ENCODE measurements at places on chromosomes 6 and 20.

- DNase-seq = no peak
These were observed 413.5 kb downstream of the BTBD3 start for GRCh38 chr20:12331236-12331635.

GRCh38 chr20:32536851-32537656 is 48.1 kb downstream of the NOL4L start:
- DNase-seq = no peak

DNA sequence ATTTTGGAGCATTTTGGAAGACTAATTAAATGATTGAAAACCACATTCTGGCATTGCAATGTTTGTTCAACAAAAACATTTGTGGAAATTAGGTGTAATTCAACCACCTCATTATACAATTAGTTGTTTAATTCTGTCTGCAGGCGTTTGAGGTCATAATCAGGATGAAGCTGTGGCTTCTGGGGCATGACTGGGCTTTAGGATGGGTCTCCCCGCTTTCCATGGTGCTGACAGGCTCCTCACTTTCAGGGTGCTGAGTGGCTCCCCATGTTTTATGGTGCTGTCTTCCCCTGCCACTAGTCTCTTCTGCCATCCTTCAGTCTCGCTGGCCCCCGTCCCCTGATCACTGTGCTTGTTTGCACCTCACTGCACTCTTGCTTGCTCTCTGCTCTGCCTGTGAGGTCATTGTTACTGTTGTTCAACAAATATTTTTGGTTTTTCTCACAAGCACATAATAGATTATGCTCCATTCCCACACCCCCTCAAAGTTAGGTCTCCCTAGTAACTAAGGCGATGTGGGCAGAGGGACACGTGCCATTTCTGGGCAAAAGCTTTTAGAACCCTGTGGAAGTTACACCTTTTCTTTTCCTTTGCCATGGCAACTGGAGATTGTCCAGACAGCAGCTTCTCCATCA is 25.4 kb upstream of the ZNF831 start:
- no peak for DNase-seq

- DNase-seq = peak; percentile 53
These were observed 79.4 kb upstream of the SCAF8 start for GRCh38 chr6:154653853-154654252.

DNA sequence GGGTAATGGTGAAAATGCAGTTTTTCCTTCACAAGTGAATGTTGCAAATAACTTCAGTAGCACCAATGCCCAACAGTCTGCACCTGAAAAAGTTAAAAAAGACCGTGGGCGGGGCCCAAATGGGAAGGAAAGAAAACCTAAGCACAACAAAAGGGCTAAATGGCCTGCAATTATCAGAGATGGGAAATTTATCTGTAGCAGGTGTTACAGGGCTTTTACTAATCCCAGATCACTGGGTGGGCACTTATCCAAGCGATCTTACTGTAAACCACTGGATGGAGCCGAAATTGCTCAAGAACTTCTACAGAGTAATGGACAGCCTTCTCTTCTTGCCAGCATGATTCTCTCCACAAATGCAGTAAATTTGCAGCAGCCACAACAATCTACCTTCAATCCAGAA is 64.8 kb upstream of the SMIM8 start:
- DNase-seq = no peak

GRCh38 chr6:28922821-28923317 is 916 bp downstream of the TRIM27 start:
- no peak for DNase-seq

- DNase-seq = no peak
These were observed 130.9 kb upstream of the PTPN1 start for GRCh38 chr20:50379049-50379990.

DNA sequence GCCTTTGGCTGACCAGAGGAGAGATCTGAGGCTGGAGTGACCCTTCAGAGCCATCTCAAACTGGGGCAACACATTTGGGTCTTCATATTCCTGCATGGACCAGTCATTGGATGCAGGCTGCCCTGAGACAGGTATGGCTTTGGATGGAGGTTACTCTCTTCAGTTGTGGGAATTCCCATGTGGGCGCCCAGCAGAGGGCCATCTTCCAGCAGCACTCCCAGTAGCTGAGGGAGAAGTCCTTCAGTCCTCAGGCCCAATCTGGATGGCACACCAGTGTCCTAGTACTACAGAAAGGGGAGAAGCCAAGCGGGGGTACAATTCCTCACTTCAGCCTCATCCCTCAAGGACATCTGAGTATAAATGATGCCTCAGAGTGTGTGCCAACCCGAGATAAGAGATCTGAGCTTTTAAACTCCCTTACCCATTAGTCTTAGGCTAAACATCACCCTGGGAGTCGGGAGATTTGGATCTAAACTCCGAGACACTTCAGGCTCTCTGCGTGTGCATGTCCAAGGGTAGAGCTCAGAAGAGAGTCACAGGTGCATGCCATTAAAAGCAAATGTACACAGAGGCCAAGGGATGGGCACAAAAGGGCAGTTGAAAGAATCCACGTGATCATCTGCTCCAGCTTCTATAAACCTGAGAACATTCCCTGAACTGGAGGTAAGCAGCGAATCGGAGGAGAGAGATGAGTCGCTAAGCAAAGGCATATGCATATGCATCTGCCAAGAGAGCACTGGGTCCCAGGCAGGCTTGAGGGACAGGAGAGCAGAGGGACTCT is 204.6 kb downstream of the CD83 start:
- no peak for DNase-seq

- DNase-seq = no peak
These were observed 8.2 kb upstream of the TBX18 start for GRCh38 chr6:84772428-84773132.

DNA sequence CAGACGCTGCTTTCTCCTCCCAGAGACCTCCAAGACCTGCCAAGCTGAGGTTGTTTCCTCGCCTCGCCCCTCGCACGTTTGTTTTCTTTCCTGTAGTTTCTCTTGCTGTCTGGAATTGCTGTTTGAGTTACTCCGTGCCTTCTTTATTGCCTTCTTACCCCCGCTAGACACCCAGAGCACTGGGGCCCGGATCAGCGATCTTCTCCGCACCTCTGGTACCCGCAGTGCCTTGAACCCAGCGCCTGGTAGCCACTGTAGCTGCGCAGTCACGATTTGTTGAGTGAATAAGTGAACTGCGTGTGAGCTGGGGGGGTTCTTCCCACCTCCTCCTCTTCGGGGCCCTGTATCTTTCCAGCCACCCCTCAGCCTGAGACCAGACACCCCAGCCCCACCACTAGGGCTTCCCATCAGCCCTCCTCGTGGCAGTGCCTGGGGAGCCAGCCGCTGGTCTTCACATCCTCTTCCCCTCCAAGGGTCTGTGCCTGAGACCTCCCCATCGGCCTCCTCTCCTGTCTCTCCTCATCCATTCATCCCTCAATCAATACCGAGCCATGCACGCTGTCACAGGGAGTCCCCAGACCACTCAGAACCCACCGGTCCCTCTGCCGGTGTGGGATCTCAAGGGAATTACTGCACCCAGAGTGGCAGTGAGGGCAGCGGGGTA is 849 bp upstream of the BMP7 start:
- no peak for DNase-seq

- no peak for DNase-seq
These were observed 297.8 kb downstream of the GJA1 start for GRCh38 chr6:121733234-121733633.

DNA sequence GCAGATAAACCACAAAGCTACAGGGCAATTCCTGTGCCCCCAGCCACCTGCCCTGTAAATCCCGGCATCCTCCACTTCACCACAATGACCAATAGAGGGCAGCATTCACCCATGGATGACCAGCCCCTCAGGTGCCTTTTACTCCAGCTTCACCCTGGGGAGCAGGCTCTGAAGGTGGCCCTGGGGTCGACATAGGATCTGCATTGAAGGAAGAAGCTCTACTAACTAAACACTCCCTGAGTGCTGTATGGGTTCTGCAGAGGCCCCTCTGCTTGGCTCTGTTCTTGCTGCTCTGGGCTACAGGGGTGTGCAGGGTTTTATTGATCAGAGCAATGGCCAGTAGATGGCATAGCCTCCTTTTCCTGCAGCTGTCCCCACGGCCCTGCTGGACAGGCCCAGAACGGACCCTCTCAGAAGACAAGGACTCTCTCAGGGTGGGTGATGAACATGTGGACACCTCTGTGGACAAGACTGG is 20.3 kb downstream of the CST4 start:
- no peak for DNase-seq

GRCh38 chr6:41650120-41650519 is 11.9 kb downstream of the MDFI start:
- no peak for DNase-seq

DNA sequence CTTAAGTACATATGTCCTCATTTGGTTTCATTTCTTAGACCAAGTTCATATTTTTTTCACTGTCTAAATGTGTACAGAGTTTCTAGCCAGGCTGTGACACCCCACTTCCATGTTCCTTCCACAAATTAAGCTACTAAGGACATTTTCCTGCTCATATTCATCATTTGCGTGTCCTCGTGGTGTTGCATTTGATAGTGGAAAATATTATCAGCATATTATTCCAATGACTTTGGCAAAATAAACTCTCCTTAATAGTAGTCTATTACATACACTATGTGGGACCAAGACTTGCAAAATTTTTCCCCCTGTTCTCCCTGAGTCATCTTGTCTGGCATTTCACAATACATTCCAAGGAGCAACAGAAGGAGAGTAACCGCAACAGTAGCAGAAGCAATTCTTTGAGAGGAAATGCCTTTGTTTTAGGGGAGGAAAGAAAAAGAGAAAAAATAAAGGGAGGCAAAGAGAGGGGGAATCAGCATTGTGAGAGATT is 599.2 kb downstream of the COL12A1 start:
- no peak for DNase-seq

- no peak for DNase-seq
These were observed 3.9 kb upstream of the LY6G6D start for GRCh38 chr6:31711233-31711632.

DNA sequence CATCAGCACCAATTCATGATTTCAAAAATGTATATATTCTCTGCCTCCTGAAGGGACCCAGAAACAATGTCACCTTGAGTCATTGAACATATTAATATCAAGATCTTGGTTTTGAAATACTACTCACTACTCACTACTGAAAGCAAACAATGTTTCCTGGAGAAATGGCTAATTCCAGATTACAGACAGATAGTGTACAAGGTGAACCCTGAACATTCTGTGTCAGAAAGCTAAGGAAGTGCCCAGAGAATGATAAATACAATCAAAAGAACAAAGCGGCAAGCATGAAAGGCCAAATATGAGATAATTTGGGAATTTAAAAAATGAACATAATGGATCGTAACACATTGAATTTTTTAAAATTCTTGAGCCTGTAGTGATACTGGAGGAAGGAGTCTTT is 101.5 kb upstream of the TENT5A start:
- no peak for DNase-seq

- DNase-seq = peak; percentile 40
These were observed 65.9 kb downstream of the TMEM244 start for GRCh38 chr6:129795261-129795660.

DNA sequence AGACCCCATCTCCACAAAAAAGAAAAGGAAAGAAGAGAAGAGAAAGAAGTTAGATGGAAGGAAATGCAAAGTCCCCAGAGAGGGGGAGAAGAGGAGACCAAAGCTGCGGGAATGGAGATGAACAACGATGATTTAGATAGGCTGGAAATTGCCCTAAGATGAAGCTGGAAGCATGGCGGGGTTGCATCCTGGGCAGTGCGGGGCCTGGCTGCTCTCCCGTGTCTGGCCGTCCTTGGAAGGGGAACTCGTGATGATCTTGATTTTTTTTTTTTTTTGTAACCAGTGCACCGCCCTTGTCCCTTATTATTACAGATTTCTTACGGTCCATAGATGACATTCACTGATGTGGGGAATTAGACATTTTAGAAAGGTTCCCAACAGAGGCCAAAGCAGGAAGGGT is 276.5 kb downstream of the CDH4 start:
- no peak for DNase-seq

DNA sequence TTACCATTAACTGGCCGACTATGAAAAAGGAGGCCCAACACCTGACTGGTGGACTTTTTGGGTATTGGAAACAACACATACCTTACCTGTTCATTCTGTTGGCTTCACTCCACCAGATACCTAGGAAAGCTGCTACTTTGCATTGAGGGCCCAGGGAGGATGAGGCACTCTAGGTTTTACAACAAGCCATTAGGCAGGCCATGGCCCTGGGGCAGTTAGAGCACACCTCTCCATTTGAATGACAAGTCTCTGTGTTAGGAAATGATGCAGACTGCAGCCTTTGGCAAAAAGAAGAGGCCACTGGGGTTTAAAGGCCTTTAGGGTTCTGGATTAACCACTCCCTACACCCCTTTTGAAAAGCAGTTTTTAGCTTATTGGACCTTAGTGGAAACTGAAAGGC is 144.3 kb downstream of the OR2B2 start:
- no peak for DNase-seq

DNA sequence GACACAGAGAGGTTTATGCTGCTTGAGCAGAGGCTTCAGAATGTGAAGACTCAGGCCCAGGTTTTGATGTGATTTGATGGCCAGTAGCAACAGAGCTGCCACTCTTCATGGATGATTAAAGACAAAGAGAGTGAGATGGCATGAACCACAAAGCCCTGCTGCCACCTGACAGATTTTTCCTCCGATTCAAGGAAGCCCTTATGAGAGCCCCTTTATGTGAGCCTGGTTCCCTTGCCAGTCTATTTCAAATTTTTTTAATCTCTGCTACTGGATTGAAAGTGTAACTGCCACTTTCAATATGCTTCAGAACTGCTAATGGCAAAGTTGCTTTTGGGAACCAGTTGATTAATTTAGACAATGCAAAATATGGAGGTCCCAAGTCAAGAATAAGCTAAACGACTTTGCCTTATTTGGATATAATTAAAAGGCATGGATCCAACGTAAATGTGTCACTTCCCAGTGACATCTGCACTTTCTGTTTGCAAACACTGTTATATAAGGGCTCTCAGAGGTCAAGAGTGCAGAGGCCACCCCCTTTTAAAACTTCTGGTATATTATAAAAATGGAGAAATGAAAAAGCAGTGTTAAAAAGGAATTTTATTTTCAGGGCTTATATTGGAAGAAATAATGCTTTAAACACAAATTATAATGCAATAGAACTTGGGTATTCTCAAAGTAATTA is 238.9 kb upstream of the FLRT3 start:
- no peak for DNase-seq

GRCh38 chr20:59010995-59011873 is 4.2 kb upstream of the CTSZ start:
- no peak for DNase-seq

DNA sequence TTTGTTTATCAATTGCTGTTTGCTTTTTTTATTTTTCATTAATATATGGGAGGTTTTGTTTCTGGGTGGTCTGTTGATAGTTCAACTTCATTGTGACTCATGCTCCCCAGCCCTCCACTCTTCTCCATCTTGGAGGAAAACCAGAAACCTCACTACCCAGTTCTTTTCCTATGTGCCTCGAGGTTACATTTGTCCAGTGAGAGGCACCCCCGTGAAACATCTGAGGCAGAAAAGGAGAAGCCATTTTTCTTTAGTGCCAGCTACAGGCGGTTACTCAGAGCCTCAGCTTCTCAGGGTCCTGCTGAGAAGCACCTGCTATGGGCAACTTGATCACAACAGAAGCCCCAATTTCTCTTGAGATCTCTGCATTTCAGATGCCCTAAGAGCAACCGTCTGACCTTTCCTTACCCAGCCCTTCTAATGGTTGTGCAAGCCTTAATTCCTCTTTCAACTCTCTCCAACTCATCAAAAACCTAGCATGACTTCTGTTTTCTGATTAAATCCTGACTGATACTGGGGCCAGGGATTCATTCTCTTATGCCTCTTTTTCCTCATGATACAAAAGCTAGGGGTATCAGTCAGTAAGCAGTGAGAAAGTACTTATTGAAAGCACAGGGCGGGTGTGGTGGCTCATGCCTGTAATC is 144.6 kb downstream of the ELOVL4 start:
- no peak for DNase-seq

Measured in keratinocyte (primary cell).